CD14-positive monocyte (primary cell): ENCODE measurements at places on chromosomes 3 and 15. TPM values are rescaled to one million over a fixed set of nuclear protein-coding genes. Genes with fewer than 3 reads are reported as not detected.
A peak's percentile ranks its signal among the peaks of the same experiment; 100 is the strongest.

DNA sequence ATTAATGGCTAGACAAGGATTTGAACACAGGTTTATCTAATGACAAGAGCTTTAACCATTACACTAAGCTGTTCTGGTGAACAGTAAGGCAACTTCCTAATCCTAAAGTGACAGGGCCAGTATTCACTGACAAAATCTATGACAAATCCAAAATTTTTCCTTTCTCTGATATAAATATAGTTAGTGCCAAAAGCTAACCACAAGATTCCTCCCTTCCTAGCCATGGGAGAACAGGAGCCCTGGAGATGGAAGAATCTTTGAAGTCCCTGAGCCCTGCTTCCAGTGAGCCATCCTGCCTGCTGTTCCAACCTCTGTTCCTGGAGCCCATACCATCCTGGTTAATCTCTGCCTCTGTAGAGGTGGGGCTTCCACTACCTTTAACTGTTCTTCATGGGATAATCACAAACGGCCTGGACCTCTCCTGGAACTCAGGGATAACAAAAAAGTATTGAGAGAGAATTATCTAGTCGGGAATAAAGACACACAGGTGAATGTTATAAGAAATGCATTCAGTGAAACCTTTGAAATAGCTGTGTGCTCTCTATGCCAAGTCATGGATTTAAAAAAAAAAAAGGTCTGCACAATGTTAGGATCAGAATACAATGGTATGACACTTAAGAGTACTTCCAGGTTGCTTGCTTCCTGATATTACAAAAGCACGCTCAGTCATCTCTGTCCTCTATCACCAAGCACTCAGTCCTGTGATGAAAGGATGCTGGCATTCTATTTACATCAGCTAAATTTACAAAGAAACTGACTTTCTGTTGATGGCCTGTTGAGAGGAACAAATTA lies 235.8 kb downstream of the SUCLG2 start:
- DNase-seq, result no peak

DNA sequence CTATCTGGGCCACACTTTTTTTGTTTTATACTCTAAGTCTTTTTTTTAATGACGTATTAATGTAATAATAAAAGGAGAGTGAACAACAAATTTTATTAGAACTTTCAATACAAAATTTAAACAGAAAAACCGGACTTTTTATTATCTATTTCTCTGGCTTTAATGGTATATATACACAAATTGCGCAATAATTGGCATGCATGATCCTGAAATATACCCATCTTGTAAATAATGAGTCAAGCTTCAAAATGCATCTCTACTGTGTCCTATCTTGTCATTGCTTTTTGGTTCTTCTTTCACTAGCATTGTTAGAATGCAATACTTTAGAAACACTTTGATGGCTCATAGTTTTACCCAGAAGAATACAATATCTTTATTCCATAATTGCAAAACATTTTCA lies 963.6 kb downstream of the CADM2 start:
- DNase-seq, result no peak

DNA sequence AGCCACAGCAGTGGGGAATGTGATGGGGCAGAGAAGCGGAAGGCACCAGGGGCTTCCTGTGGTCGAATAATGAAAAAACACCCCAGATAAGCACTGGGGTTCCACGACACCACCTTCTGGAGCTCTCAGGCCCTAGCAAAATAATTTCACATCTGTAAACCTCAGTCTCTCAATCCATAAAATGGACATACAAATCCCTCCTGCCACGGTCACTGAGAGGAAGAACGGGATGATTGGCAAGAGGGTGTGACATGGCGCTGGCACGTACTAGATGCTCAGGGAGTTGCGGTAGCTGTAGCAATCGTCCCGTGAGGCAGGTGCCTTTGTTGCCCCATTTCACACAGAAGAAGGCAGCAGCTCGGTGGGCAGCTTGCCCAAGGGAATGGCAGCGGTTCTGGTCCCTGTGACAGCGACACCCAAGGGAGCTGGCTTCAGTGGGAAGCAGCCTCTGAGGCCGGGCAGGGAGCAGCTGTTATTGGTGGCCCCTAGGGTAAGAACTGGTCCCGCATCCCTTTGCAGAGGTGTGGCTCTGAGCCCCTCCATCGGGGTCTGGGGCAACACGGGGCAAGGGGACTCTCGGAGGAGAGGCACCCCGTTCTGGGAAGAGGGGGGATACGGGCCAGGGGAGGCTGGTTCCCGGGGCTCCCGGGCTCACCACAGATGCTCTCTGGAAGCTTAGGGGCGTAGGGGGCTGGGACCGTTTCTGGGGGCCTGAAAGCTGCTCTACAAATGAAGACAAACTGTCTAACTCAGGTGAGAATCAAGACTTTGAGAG lies 114.0 kb upstream of the ALDH1A3 start:
- no peak for DNase-seq

- DNase-seq, result no peak
Observed at GRCh38 chr15:66025015-66025452, 155.7 kb downstream of the RAB11A start.

GRCh38 chr15:53351373-53351772 lies 408.1 kb downstream of the WDR72 start:
- no peak for DNase-seq

LSAMP gene
- polyA plus RNA-seq, result not detected

GRCh38 chr15:73852507-73852906 lies 20.9 kb upstream of the TBC1D21 start:
- DNase-seq, result no peak

DNA sequence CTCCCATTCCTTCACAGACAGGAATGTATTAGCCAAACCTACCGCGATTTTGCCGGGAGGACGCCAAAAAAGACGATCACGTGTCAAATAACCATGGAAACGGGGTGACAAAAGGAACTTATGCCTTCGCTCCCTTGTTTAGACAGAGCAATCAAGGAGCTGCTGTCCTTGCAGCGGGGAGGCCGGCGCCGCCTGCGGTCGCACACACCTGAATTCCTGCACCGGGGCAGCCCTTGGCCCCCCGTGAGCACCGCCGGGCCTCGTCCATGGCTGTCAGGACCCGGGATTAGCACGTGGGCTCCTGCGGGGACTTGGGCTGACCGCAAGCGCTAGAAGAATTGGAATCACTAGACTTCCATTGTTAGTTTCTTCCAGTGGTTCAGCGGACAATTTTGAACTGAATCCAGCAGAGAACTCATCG lies 193.1 kb downstream of the SHQ1 start:
- no peak for DNase-seq

- DNase-seq, result no peak
Observed at GRCh38 chr3:158165141-158165655, 55.3 kb downstream of the RSRC1 start.

DNA sequence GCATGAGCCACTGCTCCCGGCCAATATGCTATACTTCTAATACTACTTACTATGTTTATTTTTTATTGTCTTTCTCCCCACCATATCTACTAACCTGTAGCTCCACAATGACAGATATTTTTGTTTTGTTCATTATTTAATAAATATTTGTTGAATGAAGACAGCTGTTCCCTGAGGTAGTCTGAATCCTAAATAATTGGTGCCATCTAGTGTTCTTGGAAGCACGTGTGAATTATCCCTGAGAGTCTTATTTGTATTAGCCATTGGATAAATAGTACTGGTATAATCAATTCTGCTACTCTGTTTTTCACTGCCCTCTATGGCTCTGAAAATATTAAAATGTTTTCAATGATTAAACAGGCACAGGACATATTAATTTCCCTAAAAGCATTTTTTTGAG lies 5.6 kb upstream of the APPL1 start:
- no peak for DNase-seq

KNG1 gene
- not detected for polyA plus RNA-seq

DNA sequence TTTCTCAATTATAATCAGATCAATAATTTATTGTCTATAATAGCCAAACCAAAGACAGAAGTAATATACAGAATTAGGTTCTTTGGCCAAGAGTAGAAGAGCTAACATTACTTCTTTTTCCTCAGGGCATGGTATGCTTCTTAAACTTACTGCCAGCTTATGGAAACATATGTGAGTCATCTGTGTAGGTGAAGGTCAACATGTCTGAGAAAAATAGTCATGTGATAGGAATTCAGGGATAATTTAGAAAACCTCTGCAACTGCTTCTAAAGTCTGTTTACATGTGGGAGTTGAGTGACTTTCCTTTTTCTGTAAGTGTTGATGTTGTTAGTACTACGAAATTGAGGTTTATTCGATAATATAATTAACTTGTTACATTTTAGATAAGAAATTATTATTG lies 19.2 kb upstream of the MAP6D1 start:
- DNase-seq, result no peak

- no peak for DNase-seq
Observed at GRCh38 chr3:191627064-191627463, 166.1 kb downstream of the PYDC2 start.

GRCh38 chr3:10116138-10116460 lies 624 bp downstream of the BRK1 start:
- DNase-seq, result peak; percentile 23

DNA sequence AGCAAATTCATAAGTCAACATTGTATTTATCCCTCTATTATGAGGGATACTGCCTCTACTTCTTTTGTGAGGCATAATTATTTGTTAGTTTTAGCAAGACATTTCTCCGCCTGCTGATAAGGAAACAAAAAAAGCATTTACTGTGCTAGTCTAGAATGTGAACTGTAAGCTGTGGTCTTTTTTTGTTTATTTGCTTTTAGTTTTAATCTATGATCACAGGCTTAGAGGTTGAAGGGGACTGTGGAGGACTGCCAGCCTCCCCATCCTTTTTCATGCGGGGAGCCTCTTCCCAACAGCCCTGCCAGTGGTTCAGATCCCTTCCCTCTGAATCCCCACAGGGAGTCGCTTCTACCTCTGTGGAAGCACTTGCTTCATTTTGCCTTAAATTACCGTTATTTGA lies 331.0 kb upstream of the ROPN1 start:
- no peak for DNase-seq

DNA sequence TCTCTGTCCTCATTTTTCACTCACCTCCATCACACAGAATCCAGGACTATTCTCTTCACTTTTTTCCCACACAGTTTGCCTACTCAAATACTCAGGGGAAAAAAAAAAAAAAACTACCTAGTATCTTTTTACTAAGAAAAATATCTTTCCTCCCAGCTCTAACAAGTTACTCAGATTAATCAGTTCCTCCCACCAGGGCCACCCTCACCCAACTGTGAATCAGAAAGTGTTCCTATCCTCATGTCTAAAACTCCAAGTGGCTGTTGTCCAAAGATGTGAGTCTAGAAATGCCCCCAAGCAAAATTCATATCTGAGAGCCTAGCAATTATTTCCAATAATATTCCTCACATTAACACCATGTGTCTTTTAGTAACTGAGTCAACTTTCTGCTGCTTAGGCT lies 268.0 kb downstream of the ERC2 start:
- DNase-seq, result no peak

DNA sequence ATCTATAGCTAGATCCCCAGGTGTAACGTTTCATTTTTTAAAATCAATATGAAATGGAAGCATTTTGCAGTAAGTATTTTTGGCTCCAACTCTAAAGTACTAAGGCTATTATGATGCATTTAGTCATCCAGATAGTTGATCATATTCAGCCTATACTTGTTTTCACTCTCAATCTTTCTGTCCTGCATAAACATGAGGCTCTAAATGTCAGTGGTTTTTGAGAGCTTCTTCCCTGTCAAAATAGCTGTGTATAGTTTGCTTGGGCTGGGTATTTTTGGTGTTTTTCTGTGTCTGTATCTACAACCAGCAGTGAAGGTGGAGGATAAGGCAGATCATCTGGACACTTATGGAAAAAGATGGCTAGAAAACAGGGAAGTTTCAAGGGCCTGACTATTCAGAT lies 128.0 kb downstream of the LRRN1 start:
- no peak for DNase-seq

KY gene
- polyA plus RNA-seq, result not detected

- DNase-seq, result peak; percentile 95
Observed at GRCh38 chr3:192892981-192893700, 24.5 kb downstream of the MB21D2 start.

FBXO40 gene
- not detected for polyA plus RNA-seq

DNA sequence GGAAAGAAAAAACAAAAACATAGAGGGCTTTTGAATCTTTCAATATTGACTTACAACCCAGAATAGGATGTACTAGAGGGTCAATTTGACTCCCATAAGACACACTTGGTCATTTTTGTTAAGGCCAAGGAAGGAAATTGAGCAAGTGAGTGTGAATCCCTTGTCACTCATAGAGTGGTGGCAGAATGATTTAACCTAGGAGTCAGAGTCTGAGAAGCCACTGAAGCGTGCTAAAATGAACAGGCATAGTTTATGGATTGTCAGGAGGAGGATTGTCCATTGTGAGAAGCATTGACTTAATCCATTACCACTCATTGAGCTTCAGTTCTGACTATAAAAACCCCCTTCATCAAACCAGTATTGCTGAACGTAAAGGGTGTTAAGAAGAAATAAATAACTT lies 8.2 kb upstream of the GCSAM start:
- DNase-seq, result no peak

GRCh38 chr3:44772099-44772442 lies 10.5 kb downstream of the KIF15 start:
- no peak for DNase-seq

- no peak for DNase-seq
Observed at GRCh38 chr3:159340877-159341500, 539.1 kb downstream of the MFSD1 start.

SEMA3G gene
- not detected for polyA plus RNA-seq

- DNase-seq, result peak; percentile 59
Observed at GRCh38 chr3:184748219-184749135, 36.6 kb upstream of the MAGEF1 start.

DNA sequence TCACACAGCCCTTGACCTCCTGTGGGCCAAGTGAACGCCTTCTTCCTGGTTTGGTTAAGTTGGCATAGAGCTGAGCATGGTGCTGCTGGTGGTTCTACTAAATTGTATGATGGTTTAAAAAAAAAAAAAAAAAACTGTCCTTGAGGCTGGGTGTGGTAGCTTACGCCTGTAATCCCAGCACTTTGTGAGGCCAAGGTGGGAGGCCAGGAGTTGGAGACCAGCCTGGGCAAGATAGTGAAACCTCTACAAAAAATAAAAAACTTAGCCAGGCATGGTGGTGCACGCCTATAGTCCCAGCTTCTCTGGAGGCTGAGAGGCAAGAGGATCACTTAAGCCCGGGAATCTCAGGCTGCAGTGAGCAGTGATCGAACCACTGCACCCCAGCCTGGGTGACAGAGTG lies 58.9 kb upstream of the FLNB start:
- DNase-seq, result no peak

DNA sequence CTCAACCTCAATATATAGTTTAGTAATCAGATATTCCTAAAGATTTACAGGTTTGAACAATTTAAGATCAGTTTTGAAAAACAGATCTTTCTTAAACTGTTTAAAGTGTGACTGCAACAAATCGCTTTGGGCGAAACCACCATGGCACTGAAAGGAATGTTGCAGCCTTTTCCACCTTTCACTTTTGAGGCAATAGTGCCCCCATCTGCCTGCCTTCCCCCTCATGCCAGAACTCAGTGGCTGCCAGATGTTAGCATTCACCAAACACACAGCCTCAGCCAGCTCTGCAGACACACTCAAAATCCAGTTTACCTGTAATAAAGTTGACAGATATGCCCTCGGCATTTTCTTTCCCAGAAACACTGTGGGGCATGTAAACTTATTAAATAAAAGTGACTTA lies 3.3 kb downstream of the LYSMD4 start:
- no peak for DNase-seq

GOLGA8M gene
- 0.39 TPM in 1 of 2 replicates, not detected in the other for polyA plus RNA-seq

WDR93 gene
- polyA plus RNA-seq, result not detected

SLC24A5 gene
- polyA plus RNA-seq, result not detected

GRCh38 chr15:71549697-71550096 lies 260.7 kb upstream of the NR2E3 start:
- DNase-seq, result no peak

CHDH gene
- not detected in 2 replicates for polyA plus RNA-seq

PRR23C gene
- polyA plus RNA-seq, result not detected

- no peak for DNase-seq
Observed at GRCh38 chr3:181056136-181056732, 66.7 kb upstream of the DNAJC19 start.

SLC22A13 gene
- polyA plus RNA-seq, result 0.19 and 0.22 TPM in 2 replicates

GRCh38 chr3:61960976-61961375 lies 399.6 kb downstream of the PTPRG start:
- DNase-seq, result no peak
